Esophagus squamous epithelium (tissue), 5 donors: ENCODE measurements at places on chromosomes 12 and 14.

GRCh38 chr14:64303471-64303917 lies 9.3 kb upstream of the ESR2 start:
- DNase-seq, result no peak

GRCh38 chr14:55052269-55052930 lies 953 bp downstream of the MAPK1IP1L start:
- no peak for DNase-seq

DNA sequence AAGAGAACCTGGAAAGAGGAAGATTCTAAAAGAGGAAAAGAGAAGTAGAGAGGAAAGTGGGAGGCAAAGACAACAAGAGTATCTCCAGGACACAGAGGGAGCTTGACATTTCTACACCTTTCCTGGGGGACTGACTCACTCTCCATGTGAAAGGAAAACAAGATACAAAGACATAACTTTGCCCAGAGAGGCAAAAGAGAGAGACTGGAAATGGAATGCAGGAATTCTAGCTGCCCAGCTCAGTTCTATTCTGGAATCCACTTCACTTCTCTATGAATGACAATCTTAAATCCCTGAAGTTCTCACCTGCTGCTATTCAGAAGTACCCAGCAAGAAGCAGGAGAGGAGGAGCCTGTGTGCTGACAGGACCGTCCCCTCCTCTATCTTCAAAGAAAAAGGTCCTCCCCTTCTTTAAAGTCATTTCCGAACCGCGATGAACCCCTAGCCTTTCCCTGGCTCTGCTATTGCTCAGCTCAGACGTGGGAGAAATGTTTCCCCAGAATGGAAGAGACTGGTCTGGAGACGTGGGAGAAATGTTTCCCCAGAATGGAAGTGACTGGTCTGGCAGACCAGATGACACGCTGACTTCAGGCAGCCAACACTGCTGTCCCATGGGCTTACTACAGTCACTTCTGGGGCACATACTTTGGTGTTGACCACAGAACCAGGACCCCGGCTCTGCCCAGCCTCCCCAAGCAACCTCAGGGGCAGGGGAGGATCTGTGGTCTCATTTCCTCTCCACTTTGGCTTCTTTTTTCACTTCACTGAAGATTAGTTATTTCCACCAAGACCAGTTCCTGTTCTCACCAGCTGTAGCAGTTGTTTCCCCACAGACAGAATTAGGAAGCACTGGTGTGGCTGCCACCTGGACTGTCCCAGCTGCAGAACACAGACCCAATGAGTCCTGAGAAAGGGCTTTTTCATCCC lies 8.3 kb downstream of the FMNL3 start:
- no peak for DNase-seq

- no peak for DNase-seq
Observed at GRCh38 chr14:79482825-79483224, 728.5 kb downstream of the DIO2 start.

GRCh38 chr12:58907391-58907790 lies 12.9 kb downstream of the LRIG3 start:
- no peak for DNase-seq

GRCh38 chr14:64561631-64562030 lies 11.9 kb downstream of the PPP1R36 start:
- no peak for DNase-seq

GRCh38 chr12:96223411-96224218 lies 29.4 kb downstream of the ELK3 start:
- no peak for DNase-seq

DNA sequence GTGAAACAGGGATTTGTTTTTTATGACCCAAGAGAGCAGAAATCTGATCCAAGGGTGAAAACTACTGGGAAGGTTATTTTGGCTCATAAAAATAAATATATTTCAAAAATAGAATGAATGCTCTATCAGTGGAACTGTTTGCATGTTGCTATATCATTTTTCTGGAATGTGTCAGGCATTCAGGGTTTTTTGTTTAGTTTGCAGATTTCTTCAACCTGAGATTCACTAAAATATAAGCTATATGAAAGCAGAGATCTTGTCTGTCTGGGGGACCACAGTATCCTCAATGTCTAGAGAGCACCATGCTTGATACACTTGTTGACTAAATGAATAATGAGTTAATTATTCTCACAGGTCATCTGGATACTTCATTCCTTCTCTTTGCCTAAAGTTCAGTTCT lies 165.1 kb downstream of the NUBPL start:
- DNase-seq, result no peak

GRCh38 chr12:10341892-10342509 lies 34.3 kb downstream of the KLRD1 start:
- no peak for DNase-seq

GRCh38 chr12:131721548-131721947 lies 10.7 kb downstream of the SFSWAP start:
- no peak for DNase-seq

- no peak for DNase-seq
Observed at GRCh38 chr12:124326104-124326503, 31.2 kb downstream of the RFLNA start.

DNA sequence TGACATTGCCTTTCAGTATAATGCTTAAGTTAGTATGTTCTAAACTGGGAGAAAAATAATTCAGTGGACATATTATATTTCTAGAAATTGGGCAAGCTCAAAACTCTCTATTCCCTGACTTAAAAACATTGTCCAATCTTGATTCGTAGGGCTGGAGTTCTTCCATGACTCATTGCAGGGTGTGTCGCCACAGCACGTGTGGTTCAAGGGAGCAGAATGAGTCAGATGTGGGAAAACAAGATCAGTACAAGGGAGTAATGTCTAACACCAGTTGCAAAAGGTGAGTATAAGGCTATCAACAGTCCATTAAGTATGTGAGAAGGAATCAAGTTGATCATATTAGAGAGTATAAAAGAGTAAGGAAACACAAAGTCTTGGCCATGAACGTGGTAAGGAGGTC lies 887.0 kb downstream of the TMTC2 start:
- no peak for DNase-seq

DNA sequence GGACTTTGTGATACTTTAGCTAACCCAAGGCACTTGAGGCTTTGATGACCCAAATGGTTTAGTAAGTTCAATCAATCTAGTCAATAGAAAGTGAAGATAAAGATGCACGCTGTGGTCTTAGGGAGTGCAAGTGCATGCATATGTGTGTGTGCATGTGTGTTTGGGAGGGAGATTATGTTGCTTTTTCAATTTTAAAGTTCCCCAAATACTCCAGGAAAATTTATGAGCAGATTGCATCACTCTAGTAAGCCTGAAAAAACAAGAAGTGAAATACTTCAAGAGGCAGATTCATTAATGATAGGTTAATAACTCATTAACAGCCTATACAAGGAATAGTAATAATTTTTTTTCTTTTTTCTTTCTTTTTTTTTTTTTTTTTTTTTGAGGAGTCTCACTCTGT lies 12.4 kb upstream of the SIX1 start:
- DNase-seq, result no peak

- DNase-seq, result no peak
Observed at GRCh38 chr14:92670160-92670559, 78.3 kb downstream of the LGMN start.

- DNase-seq, result no peak
Observed at GRCh38 chr14:61653507-61653906, 41.8 kb upstream of the HIF1A start.

DNA sequence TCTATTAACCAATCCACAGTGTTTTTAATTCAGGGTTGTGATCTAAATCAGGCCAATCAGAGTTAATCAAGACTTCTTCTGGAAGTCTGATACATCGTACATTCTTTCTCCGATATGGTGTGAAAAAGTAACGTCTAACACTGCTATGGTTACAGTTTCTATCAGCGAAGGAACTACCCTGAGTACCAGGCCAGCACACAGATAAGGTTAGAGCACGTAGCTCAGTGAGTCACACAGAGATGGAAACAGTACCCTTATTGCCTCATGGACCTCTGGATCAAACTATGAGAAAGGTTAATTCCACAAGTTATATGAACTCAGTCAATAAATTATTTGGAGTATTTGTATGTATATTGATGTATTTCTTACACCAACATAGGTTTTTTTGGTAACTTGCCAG lies 3.3 kb downstream of the OR6C68 start:
- no peak for DNase-seq

- no peak for DNase-seq
Observed at GRCh38 chr14:95849761-95850160, 26.9 kb upstream of the TUNAR start.

GRCh38 chr14:65676361-65677014 lies 264.0 kb downstream of the FUT8 start:
- no peak for DNase-seq

GRCh38 chr12:102528111-102528510 lies 47.7 kb upstream of the IGF1 start:
- no peak for DNase-seq

GRCh38 chr12:104535369-104535768 lies 78.6 kb downstream of the CHST11 start:
- DNase-seq, result no peak

DNA sequence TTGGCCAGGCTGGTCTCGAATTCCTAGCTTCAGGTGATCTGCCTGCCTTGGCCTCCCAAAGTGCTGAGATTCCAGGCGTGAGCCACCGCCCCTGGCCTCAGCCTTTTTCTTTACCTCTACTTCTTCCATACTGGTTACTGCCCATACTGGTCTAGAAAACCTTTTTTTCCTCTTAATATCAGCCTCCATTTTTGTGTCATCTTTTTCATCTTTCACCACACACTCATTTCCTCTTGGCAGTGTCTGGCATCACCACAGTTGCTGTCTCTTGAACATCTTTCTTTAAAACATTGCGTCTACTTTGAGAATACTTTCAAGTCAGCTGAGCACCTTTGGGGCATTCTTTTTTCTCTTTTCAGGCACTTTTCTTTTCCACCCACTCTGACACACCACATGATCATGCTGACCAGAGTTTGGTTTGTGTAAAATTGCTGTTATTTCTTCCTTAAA lies 32.7 kb downstream of the DDX47 start:
- no peak for DNase-seq

- DNase-seq, result no peak
Observed at GRCh38 chr14:69153152-69153872, 393 bp upstream of the DCAF5 start.

GRCh38 chr12:89225401-89225800 lies 126.9 kb downstream of the DUSP6 start:
- DNase-seq, result no peak

DNA sequence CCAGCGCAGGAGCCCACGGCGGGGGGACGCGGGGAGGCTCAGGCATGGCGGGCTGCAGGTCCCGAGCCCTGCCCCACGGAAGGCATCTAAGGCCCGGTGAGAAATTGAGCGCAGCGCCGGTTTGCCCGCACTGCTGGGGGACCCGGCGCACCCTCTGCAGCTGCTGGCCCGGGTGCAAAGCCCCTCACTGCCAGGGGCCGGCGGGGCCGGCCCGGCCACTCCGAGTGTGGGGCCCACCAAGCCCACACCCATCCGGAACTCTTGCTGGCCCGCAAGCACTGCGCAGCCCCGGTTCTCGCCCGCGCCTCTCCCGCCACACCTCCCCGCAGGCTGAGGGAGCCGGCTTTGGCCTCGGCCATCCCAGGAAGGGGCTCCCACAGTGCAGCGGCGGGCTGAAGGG lies 8.5 kb upstream of the TSPAN8 start:
- no peak for DNase-seq

GRCh38 chr12:101001669-101002068 lies 207.1 kb downstream of the ANO4 start:
- no peak for DNase-seq

DNA sequence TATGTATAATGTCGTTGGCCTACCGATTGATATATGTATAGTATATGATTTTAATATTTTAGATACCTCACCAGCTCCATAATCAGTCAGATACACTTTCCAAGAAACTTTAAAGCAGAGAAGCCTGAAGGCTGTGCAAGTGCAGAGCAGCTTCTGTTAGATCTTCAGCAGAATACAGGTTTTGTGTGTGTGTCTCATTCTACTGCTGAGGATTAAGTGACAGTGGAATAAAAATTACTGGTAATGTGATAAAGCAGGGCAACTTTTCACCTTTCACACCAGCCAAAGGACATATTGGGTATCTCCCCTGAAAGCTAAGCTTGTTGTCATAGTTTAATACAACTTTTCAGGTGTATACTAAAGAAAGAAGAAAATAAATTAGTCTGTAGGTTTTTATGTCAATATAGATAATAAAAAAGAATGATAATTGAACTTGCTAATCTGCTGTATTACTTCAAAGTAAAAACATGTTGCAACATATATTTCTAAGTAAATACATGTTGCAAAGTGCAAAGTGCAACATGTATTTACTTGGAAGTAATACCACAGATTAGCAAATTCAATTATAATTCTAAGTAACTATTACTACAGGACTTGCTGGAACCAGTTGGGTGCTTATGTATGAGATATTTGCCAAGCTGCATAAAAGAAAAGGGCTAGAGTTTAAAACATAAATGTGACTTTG lies 128.3 kb downstream of the SLC16A7 start:
- DNase-seq, result no peak

DNA sequence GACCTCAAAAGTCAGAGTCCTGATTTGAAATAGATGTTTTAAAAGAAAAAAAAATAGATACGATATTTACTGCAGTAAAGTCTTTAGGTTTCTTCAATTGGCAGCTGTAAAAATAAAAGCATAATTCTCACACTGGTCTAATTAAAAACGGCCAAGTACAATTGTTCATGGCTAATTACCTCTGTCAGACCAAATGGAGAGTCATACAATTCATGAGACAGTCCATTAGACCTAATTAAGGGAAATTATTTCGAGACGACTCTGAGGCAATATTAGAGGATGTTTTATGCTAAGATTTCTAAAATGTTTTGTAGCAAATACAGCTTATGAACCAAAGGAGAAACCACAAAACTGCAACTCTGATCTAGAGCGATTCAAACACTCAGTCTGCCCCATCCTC lies 131.3 kb downstream of the PHLDA1 start:
- DNase-seq, result no peak

GRCh38 chr12:18165889-18166288 lies 75.9 kb upstream of the RERGL start:
- no peak for DNase-seq

DNA sequence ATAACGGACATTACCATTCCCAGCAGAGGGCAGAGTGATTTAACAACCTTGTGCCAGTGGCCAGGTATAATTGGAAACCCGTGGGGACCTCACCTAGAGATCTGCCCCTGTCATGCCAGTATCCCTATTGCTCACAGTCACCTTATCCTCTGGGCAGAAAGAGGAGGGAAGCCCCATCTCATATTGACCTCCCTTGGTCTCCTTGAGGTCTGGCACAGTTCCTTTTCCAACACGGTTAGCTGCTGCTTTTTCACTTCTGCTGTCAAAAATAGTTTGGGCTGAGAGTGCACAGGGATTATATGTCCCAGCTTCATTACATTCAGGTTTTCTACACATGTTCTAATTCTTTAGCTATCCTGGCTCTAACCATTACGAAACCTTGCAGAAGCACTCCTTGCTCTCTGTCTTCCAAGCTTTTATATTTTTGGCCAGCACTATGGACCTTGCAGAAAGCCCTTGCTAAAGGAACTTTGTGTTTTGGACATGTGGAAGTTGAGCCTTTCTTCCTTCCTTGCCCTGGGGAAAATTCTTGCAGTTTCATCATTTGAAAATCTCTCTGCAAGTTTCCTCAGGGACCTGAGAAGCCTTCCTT lies 111.7 kb upstream of the MIS18BP1 start:
- no peak for DNase-seq

- DNase-seq, result no peak
Observed at GRCh38 chr12:32454075-32454474, 54.7 kb downstream of the FGD4 start.

GRCh38 chr14:20317720-20318119 lies 12.0 kb upstream of the TTC5 start:
- DNase-seq, result no peak
